ENCODE measurements at places on chromosomes 12 and 14. TPM values are rescaled to one million over a fixed set of nuclear protein-coding genes. Genes with fewer than 3 reads are reported as not detected.

DNA sequence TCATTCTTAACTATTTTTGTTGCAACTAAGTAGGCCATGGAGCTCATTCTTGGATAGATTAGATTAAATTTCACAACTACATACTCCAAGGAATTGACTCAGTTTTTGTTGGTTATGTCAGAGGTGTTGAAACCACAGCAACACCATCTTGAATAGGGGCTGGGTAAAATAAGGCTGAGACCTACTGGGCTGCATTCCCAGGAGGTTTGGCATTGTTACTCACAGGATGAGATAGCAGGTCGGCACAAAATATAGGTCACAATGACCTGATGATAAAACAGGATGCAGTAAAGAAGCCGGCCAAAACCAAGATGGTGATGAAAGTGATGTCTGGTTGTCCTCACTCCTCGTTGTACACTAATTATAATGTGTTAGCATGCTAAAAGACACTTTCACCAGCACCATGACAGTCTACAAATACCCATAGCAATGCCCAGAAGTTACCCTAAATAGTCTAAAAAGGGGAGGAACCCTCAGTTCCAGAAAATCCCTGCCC is 20.9 kb downstream of the DMAC2L start:
- no peak for DNase-seq

DNA sequence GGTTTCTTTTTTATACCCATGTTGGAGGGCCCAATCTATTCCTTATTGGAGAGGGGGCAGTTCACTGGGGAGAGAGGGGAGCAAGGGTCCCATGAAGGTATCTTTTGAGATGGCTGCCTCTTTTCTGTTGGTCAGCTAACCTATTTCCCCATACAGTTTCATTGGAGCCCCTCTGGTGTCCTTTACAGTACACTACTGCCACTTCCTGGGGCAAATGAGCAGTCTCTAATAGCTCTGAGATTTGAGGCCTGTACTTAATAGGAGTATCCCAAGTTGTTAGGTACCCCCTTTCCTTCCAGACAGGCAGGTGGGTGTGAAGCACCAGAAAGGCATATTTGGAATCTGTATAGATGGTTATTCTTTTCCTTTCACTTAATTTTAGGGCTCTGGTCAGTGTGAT is 41.3 kb upstream of the RNU6-8 start:
- DNase-seq, result no peak

- DNase-seq, result peak; percentile 91
These were observed 13.5 kb upstream of the IRF2BPL start for GRCh38 chr14:77041881-77042545.

DNA sequence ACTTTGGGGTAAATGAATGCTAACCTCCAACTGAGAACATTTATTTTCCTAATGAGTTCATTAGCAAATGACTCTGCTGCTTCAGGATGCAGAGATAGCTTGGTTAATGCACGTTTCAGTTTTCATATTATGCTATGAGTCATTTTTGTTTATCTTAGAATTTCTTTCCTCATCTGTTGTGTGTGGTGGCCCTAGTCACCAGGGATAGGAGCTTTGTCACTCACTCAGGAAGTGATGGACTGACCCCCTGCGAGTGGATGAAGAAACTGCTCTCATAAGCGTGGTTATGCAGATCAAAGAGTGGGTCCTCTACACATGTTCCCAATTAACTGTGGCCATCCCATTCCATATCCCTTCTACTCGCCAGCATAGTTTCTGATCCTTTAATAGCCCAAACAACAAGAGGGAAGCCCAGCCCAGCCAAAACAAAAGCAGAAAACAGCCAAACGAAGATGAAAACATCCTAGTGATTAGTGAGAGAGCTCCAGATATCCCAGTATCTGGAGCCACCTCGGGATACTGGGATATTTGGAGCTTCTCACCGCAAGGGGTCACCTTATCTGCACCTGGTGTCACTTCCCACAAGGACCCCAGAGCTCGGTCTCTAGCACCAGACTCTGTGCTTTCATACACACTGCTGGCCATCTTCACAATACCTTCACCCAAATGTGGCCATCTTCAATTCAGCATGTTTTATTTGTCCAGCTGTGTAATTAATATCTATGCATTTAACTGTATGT is 8.6 kb downstream of the TC2N start:
- DNase-seq, result no peak

DNA sequence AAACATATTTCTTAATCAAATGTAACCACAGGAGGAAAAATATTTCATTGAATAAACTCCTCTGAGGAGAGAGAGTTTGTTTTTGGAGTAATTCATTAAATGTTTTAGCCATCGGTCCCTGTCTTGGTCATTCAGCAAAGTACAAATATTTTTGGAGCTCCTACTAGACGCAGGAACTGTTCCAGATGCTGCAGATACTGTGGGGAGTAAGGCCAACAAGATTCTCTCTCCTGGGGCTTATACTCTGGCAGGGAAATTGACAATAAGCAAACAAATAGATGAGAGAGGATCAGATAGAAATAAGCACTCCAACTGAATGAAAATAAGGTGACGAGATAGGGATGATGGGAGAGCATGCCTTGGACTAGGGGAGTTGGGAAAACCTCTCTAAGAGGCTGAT is 264.1 kb downstream of the TTC8 start:
- DNase-seq, result no peak

DNA sequence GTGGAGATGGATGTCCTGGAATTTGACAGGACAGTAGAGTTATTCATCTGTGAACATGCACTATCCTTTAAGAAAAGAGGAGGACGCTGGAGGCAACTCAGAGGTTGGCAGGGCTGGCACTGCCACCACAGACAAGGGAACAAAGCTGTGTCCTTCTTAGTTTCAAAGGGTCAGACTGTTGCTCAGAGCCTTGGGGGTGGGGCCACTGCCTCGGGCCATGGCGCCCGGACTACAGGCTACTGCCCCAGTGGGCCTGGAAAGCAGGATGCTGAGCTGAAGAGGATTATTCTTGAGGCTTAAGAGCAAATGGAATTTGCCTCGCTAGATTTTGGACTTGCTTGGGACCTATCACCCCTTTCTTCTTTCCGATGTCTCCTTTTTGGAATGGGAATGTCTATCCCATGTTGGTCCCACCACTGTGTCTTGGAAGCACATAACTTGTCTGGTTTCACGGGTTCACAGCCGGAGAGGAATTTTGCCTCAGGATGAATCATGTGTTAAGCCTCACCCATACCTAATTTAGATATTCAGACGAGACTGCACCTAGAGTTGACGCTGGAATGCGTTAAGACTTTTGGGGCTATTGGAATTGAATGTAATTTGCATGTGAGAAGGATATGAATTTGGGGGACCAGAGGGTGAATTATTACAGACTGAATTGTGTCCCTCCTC is 114.8 kb upstream of the RFLNA start:
- DNase-seq, result no peak

DNA sequence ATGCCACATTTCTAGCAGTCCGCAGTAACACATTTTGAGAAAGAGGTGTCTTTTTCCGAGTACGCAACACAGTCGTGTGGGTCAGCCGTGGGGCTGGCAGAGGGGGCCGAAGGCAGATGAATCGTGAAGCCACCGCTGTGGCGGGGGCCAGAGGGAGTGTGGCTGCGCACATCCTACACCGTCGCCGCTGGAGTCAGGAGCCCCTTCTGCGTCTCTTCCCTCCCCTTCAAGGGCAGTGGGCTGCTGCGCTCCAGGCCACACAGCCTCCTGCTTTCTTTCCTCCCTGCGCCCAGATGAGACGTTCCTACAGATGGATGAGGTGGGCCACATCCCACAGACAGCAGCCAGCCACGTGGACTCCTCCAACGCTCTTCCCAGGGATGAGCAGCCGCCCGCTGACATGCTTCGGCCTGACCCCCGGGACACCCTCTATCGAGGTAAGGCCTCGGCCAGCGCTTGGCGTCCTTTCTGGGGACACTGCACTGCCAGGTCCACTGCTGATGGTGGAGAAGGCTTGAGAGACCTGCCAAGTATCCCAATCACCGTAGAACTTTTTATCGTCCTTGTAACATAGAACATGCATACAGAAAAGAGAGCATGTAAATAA is 89.8 kb downstream of the B4GALNT3 start:
- DNase-seq, result no peak

DNA sequence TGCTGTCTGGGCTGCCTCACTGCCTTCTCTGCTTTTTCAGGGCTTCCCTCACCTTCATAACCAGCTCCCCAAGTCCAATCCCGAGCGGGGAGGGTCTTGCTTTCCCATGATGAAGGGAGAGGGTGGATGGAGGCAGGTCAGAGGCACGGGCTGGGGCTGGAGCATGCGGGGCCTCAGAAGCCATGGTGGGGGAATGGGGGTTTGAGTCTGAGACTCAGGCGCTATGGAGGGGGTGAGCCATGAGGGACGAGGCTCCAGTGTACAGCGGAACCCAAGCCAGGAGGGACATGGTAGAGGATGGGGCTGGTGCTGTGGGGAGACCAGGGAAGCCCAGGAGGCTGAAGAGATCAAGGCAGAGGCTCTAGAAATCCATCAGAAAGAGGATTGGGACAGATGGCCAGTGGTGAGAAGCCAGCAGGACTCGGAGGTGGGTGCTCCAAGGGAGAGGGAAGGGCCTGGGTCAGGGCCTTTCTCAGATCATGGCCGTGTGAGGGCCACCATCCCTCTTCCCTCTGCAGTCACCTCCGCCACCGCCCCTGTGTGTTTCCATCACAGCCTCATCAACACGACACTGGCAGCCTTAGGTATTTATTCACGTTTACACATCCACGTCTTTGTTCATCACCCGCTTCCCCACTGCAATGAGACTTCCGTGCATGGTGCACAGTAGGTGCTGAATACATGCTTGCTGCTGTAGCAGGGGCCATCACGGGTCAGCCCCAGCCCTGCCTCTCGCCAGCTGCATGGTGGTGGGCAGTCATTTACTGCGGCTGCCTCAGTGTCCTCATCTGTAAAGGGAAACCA is 144.7 kb downstream of the ADGRD1 start:
- no peak for DNase-seq

GRCh38 chr14:69107407-69108003 is 45.4 kb downstream of the DCAF5 start:
- peak; percentile 51 for DNase-seq

DNA sequence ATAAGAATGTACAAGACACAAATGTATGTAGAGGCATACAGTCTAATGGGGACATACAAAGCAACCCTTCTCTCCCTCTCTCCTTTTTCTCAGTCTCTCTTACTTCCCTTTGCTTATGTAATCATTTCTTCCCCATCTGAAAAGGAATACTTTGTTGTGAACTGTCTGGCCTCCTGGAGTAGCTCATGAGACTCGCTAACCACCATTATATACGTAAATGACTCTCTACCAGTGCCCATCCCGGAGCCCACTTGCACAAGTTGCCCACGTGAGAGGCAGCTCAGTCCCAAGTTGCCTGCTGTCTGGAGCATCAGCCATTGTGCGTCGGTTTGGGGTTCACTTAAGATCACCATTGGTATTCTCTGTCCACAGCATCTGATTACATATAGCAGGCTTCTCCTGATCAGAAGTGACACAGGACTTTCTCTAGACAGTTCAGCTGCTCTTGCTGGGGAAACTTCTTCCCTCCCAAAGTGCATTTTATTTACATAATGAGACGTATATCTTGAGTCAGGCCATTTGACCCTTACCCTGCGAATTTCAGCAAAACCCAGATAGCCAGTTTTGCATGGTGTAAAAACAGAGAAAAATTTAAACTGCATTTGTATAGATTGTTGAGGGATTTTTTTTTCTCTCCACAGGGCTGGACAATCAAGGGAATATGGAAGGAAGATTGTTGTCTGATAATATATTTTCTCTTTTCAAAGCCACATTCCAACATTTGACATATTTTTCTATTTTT is 220.7 kb upstream of the EGLN3 start:
- DNase-seq, result no peak

DNA sequence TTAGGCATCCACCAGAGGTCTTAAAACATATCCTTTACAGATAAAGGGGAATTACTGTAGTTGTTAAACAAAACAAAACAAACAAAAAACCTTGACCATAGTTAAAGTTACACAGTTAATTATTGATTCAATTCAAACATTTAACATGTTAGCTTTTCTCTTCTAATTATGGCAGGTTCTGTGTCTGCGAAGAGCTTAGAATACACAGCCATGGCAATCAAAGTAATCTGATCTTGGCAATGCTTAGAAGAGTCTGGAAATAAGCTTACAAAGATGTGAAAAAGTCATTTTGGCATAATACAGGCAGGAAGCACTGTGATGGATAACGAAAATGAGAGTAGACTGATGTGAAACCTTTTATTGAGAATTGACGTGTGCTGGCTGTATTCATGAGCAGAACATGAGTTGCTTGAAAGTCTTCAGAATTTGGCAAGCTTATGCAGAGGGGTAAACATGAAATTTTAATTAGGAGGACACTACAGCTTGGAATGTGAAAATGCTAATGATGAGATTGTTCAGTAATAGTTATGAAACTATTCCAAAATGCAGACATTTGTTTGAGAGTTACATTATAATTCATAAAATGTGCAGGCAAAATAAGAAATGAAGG is 629.6 kb downstream of the FSCB start:
- no peak for DNase-seq

DNA sequence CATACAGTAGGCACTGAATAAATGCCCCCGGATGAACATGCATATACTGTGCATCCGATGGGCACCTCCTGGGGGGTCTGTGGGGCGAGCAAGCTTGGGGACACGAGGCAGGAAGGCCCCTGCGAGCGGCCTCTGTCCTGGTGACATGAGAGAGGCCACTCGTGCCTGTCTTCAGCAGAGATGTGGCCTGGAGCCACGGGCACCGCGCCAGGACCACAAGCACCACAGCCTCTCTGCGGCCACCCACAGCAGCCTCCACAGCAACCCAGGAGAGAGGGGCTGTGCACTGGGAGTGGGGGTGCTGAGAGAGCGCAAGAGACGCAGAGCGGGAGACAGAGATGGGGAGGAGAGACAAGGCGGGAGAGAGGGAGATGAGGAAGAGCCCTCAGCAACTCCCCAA is 118.5 kb downstream of the RFLNA start:
- DNase-seq, result no peak

GRCh38 chr12:112005419-112006395 is 7.3 kb downstream of the TMEM116 start:
- DNase-seq, result no peak

GRCh38 chr14:77031759-77032490 is 3.4 kb upstream of the IRF2BPL start:
- DNase-seq, result no peak

DNA sequence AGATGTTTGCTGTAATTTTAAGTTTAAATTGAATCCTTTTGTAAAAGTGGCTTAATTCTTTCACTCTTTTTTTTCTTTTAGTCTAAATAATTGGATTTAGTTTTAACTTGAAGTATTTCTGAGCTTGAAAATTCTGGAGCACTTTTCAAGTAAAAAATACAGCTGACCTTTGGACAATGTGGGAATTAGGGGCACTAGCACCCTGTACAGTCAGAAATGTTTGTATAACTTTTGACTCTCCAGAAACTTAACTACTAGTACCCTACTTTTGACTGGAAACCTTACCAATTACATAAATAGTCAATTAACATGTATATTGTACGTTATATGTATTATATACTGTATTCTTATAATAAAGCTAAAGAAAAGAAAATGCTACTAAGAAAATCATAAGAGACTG is 7.8 kb downstream of the KTN1 start:
- DNase-seq, result no peak

Gene CATSPERB
- polyA plus RNA-seq, result not detected

Gene INSM2
- not detected for polyA plus RNA-seq

Gene TBX3
- 42.2 TPM for polyA plus RNA-seq

Gene GYS2
- polyA plus RNA-seq, result not detected
